ENCODE measurements at places on chromosomes 6 and 20.

- DNase-seq = no peak
These were observed 760 bp upstream of the IBTK start for GRCh38 chr6:82248273-82248735.

DNA sequence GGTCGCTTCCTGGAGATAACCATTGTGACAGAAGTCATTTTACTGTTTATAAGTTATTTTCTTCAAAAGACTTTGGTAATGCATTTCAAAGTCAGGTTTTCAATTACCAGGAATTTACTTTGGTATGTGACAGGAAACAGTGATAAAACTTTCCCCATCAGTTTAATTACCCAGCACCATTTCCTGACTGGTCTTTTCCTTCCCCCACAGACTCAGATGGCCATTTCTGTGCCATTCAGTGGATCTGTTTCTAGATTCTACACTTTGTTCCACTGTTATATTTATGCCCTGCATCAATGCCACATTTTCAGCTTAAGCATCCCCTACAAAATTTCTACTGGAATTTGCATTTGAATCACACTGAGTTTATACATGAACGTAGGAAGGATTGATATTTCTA is 16.3 kb downstream of the RRBP1 start:
- no peak for DNase-seq

DNA sequence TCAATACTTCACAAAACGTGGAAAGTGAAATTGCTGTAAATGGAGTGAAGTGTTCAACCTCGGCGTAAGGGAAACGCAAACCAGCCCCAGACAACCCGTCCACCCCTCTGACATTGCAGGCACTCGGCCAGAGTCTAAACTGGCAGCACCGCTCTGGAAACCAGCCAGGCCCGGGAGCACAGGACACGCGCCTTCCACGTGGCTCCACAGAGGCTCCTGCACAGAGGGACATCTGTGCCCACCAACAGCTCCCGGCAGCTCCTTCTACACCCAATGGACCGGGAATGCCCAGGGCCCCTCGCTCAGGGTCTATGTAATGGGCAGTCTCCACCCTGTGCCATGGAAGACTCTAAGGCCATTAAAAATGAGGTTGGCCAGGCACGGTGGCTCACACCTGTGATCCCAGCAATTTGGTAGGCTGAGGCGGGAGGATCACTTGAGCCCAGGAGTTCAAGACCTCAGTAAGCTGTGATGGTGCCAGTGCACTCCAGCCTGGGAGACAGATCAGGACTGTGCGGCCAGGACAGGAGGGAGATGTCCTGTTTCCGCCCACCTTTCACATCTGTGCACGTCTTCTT is 3.4 kb upstream of the HELZ2 start:
- DNase-seq = no peak

DNA sequence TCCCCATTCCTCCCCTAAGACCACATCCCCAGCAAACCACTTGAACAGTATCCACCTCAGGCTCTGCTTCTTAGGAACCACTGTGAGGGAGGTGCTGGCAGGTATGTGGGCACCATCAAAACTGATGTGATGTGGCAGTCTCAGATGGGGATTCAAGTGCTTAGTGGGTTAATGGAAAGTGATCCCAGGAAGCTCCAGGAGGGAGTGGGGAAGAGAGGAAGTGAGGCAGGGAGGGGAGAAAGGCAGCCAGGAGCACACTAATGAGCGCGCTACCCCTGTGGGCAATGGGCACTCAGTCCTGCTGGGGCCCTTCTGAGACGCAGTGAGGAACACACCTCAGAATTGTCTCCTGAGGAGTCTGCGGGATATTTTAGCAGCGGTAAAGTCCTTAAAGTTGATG is 263.1 kb upstream of the MOCS1 start:
- no peak for DNase-seq

GRCh38 chr6:67630146-67630545 is 1004.9 kb upstream of the ADGRB3 start:
- no peak for DNase-seq

DNA sequence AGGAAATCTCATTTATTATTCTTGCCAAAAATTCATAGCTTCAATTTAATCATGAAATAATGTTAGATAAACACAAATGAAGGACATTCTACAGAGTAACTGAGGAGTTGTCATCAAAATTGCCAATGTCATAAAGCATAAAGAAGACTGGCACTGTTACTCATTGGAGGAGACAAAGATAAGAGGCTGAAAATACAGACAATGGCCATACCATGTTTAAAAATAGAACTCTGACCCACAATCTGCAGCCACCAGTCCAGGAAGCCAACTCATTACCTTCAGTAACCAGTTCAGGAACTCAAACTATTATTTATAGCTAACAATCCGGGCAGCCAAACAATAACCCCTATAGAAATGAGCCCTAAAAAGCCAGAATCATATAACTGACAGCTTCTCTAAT is 795.6 kb downstream of the TENT5A start:
- DNase-seq = no peak

DNA sequence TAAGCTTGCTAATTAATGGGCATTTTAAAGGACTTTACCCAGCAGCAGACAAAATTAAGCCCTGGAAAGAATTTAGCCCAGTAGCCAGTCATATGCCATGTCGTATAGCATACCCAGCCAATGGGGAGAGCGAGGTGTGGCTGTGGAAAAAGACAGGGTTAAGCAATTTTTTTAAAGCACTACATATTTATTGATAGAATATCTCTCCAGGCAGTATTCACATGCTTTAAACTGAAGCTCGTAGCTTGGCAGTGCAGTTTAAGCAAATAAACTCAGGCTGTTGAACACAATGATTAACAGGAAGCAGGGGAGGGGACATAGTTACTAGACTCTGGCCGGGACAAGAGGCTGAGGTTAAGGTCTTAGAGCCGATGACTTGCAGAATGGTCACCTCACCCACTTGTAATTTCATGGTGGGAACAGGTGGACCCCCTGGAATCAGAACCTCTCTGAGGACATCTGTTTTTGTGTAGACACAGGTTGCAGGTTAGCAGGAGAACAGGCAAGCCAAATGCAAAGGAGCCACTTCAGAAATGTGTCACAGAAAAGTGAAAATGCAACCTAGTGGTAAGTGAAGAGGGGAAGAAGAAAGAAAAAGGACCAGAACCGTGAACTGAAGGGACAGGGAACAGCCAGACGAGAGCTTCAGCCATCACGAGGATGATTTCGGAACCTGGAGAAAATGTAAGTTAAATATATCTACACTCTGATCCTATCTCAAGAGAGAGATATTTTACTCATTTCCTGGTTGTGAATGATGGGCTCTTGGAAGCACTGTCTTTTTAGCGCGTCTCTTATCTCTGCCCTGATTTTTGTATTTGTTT is 7.2 kb downstream of the GCNT2 start:
- DNase-seq = no peak

DNA sequence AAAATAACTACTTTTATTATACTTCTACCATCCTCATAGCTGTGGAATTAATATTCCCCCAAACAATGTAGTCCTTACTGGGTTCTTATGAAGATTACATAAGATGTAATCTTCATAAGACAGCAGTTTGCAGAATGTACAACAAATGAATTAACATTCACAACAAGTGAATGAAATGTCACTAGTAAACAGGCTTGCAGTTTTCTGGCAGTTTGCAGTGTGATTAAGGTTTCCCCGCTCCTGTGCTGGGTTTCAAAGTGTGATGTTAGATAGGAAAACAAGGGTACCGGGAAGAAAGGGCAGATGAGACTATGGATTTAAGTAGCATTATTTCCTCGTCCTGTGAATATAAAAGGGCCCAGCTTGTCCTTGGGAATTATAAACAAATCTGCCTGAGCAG is 22.5 kb downstream of the ARFGEF3 start:
- no peak for DNase-seq

DNA sequence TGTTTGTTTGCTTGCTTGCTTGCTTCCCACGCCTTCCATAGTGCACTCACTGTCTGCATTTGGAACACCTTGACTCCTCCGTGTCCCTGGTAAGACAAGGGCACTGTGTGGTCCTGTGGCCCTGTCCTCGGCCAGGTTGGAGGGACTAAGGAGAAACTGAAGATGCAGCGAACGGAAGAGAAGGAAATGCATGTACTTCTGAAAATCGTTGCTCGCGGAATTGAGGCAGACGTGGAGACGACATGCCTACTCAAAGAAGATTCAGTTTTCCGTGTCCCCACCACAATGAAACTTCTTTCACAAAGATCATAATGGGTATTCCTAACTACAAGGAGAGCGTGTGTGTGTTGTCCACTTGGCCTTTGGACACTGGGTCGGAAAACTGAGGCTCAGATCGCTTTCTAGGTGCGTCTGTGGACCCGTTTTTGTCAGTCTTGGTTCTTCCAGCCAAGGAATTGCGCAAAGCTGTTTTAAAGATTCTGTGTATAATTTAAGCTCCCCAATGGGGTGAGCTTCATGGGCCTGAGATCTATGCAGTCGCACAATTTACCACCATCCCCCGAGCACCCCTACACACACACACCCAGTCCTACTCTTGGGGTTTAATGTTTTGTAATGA is 120.4 kb upstream of the ZNF184 start:
- DNase-seq = no peak

DNA sequence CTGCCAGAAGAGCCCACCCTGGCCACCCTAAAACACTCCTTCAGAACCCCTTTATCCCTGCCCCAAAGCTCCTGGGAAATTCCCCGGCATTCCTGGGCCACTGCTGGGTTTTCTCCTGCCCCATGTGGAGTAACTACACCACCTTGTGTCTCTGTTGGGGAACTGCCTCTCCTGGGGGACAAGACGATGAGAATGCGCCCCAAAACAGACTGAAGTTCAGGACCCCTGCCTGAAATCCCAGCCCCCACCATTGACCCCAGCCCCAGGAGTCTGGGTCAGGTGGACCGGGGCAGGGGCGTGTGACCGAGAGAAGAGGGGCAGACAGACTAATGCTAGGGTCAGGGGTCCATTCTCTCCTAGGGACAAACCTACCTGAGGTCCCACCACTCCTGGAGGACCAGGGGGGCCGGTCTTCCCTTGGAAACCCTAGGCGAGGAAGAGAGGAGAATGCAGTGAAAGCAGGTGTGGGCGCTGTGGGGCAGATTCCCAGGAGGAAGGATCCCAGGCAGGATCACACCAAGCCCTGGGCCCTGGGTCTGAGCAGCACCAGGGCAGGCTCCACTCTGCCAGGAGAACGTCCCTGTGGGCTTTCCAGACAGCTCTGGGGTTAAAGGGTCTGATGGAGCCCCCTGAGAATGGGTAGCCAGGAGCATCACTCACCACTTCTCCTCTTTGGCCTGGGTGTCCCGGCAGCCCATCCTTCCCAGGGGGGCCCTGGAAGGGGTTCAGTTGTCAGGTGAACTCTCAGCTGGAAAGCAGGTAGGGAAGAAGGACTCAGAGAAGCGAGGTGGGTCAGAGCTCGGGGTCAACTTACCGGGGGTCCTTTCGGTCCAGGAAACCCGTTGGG is 19.4 kb downstream of the COL11A2 start:
- DNase-seq = no peak

- no peak for DNase-seq
These were observed 7.5 kb upstream of the BFSP1 start for GRCh38 chr20:17538517-17539170.

- no peak for DNase-seq
These were observed 17.3 kb downstream of the NCOA7 start for GRCh38 chr6:125808060-125808459.

- DNase-seq = no peak
These were observed 64.8 kb upstream of the TMEM30A start for GRCh38 chr6:75349262-75349984.

- no peak for DNase-seq
These were observed 317.7 kb downstream of the SOX4 start for GRCh38 chr6:21911208-21911607.

DNA sequence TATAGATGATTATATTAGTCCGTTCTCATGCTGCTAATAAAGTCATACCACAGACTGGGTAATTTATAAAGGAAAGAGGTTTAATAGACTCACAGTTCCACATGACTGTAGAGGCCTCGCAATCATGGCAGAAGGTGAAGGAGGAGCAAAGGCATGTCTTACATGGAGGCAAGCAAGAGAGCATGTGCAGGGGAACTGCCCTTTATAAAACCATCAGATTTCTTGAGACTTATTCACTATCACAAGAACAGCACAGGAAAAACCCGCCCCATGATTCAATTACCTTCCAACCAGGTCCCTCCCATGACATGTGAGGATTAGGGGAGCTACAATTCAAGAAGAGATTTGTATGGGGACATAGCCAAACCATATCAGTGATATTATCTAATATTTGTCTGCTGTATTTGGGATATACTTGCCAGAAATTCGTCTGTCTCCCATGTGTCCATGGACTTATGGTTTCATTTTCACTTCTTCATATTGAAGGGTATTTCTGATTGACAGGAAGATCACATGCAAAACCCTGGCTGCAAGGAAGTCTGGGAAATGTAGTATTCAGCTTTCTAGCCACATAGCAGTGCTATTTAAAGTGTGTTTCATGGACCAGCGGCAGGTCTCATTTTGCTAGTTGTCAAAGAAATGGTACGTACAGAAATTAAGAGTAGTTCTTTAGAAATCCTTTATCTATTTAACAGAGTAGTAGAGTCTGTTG is 50.5 kb upstream of the PAK5 start:
- no peak for DNase-seq

- no peak for DNase-seq
These were observed 136.7 kb upstream of the RALGAPA2 start for GRCh38 chr20:20849161-20849560.

DNA sequence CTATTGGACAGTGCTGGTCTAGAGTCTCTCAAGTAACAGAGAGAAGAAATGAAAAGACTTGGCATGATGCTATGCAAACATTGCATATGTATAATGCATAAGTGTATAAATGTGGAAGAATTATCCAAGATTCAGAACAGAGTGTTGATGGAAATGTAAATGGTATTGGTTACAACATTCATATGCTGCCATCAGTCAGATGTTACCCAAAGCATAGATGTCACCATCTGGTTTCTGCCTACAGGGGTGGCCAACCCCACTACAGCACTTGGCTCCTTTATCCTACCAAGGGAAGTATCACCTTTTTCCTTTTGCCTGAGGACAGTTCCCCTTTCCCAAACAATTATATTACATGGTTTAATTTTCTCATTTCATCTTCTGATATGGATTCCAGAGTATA is 11.9 kb downstream of the POPDC3 start:
- DNase-seq = no peak

DNA sequence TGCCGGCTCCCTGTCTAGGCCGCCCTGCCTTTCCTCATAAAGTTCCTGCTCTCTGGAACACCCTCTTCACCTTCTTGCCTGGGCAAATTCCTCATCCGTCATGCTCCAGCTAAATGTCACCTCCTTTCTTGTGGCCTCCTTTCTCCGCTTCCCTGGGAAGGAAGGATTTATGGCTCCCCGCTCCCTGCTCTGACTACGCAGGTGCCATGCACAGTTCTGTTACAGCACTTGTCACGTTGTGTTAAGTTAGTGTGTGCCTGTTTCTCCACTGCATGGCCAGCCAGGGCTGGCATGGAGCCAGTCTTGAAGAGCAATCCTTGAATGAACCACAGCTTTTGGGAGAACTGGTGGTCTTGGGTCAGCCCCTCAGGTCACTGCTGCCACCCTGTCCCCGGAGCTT is 61.7 kb downstream of the CD40 start:
- no peak for DNase-seq
